A549 treated with GW870086 at 1 μM for 4 hours (cell line): ENCODE measurements at places on chromosomes 3 and 15. TPM values are rescaled to one million over a fixed set of nuclear protein-coding genes. Genes with fewer than 3 reads are reported as not detected.

Gene CNTN4
- not detected in 5 replicates for total RNA-seq

Gene FRMD4B
- total RNA-seq: 0.66 to 2.0 TPM (median 1.2 TPM) in 5 replicates

Gene PRRT3
- total RNA-seq: 1.1 to 1.8 TPM (median 1.7 TPM) in 5 replicates

Gene TBCCD1
- total RNA-seq: 5.9 to 6.9 TPM (median 6.8 TPM) in 5 replicates

Gene IFT122
- total RNA-seq: 11.9 to 13.6 TPM (median 12.8 TPM) in 5 replicates

Gene UACA
- total RNA-seq: 27.8 to 48.7 TPM (median 39.4 TPM) in 5 replicates
